NCI-H1092 (cell line): ENCODE measurements at places on chromosomes 6 and 20.

DNA sequence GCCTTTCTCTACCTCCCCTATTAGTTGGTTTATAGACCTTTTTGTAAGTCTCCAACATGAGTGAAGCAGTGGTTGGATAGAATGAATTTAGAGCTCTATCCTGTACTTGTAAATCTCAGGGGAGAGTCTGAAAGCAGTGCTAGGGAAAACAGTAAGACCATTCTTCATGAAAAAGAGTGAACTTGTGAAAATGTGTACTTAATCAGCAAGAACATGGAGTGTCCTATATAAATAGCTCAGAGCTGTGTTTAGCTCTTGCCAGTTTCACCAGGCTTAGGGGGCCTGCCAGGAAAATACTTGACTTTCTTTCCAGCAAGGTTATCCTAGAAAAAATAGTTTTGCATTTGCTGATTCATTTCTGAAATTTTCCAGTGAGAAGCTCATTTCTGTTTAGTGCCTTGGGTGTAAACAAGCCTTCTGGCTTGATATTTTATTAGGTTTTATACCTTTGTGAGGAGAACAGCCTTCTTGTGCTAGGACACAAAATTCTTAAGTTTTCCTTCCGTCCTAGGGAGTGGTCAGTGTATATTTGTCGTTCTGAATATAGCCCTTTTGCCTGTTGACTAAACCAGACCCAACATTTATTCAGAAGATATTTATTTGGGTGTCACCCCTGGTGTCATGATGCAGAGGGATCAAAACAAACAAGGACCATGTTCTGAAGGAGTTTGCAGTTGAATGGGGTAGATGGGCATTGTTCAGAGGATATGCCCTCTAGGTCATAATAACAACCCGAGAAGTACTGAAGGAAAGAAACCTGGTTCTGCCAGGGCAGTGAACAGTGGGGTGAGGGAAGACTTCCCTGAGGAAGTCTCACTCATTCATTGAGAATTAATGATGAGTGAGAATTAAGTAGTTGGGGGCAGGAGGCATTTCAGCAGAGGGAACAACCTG is 7.6 kb downstream of the ARFGEF2 start:
- DNase-seq, result no peak

- no peak for DNase-seq
Measured at GRCh38 chr20:59772931-59773913, 160.2 kb downstream of the SYCP2 start.

- DNase-seq, result no peak
Measured at GRCh38 chr6:111278731-111279130, 191.4 kb downstream of the SLC16A10 start.

DNA sequence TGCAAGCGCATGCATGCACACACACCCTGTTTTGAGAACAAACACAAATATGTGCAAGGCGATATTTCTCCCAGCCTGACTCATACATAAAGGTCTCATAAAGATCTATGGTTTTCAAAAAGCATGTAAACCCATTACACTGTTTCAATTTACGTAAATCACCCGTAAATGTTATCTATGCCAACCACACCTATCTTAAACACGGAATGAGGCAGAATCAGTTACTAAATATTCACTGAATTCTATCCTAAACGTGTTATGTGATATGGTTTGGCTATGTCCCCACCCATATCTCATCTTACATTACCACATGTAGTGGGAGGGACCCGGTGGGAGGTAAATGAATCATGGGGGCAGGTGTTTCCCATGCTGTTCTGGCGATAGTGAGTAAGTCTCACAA is 621.6 kb downstream of the KIF16B start:
- no peak for DNase-seq

DNA sequence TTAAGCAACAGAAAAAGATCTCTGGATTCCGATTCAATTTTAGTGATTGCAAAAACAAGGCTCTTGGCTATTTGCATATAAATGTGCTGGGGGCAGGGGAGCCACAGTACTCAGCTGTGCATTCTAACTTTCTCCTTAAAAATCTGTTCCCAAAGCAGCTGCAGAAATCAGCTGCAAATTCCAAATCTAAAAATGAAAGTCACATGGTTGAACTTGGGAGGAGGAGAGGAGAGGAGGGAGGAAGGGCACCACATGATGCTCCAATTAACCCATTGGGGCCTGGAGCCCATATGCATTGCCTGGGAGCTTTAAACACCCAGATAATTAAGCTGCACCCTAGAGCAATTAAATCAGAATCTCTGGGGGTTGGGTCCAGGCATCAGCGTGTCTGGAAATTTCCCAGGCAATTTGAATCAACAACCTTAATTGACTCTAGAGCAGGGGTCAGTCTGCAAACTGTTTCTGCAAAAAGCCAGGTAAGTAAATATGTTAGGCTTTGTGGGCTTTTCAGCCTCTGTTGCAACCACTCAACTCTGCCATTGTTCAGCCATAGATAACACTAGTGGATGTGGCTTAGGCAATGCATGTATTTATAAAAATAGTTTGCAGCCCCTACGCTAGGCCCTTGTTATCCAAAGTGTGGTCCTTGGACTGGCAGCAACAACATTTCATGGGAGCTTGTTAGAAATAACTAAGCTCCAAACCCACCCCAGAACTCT is 508.1 kb downstream of the KIF16B start:
- DNase-seq, result no peak

DNA sequence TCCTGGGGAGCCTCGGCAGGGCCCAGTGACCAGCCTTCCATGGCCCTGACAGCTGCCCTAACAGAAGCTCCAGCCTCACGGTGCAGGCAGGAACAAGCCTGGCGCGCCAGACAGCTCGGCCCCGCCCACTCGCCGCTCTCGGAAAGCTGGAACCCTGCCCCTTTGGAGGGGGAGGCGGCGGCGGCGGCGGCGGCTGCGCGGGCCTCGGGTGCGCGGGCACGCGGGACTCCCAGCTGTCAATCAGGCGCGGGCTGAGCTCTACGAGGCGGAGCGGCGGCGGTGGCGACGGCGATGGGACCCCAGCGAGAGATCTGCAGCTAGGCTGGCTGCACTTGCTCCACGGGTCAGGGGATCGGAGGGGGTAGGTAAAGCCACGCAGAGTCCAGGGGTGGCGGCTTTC is at the start of gene NRSN1:
NRSN1 (plus strand) TSS at position 236 of the 400 bp plus-strand sequence. CDS start 8,113 bp downstream, outside the sequence.
- peak; percentile 47 for DNase-seq

GRCh38 chr6:40807484-40807883 is 220.3 kb upstream of the LRFN2 start:
- DNase-seq, result no peak

- no peak for DNase-seq
Measured at GRCh38 chr6:84618046-84618752, 146.2 kb downstream of the TBX18 start.

DNA sequence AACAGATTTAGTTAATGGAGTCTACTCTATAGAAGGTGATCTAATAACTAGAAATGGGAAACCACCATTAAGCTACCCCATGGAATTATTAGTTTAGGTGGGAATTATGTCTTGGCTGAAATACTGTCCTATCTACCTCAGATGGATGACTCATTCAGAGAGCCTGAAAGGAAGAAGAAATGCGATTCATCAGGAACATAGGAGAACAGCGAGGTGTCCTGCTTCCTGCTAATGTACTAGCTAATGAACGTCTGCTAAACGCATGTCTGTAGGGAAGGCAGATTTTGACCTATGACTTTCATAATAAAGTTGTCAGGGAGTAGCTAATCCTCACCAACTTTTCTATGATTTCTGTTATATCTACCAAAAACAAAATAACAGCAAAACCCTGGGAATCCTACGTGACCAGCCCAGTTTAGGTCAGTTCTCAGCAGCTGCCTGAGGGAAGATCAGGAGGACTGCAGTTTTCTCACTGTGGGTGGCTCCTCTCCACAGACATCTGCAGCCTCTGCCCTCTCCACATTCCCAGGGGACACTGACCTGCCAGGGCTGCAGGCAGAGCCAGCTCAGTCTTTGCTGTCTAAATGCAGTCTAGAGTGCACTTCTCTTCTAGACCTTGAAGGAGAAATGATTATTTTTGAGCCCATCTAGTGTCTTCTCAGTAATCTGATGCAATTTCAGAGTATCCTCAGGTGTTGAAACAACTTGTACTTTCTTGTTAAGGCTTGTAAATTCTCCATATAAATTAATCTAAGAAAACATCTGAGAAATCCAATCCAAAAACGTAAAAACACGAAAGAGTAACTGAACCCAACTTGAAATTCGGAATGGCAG is 18.1 kb upstream of the SFT2D1 start:
- DNase-seq, result no peak

DNA sequence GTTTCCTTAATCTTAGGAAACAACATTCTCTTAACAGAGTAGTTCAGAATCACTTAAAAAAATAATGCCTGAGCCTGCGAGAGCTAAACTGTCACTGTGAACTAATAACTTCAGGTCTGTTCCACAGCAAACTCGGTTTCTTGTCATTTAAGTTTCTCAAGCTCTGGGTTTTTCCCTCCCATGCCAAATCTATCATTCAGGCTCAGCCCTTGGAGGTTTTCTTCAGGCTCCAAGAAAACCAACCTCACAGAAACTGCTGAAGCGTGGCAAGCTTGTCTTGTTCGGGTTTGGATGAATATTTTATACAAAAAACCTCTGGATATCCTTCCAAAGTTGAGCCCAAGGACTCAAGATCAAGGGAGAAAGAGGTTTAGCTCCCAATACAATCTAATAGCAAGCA is 99.7 kb upstream of the SNX9 start:
- DNase-seq, result no peak

- no peak for DNase-seq
Measured at GRCh38 chr6:169890049-169890448, 138.6 kb downstream of the ERMARD start.

- DNase-seq, result no peak
Measured at GRCh38 chr6:147207351-147207750, 3.1 kb downstream of the STXBP5 start.

GRCh38 chr6:145727817-145728388 is 7.4 kb downstream of the EPM2A start:
- DNase-seq, result no peak

- DNase-seq, result no peak
Measured at GRCh38 chr6:28675600-28675999, 149.9 kb downstream of the GPX5 start.

- DNase-seq, result no peak
Measured at GRCh38 chr6:14934013-14934412, 311.9 kb upstream of the JARID2 start.

DNA sequence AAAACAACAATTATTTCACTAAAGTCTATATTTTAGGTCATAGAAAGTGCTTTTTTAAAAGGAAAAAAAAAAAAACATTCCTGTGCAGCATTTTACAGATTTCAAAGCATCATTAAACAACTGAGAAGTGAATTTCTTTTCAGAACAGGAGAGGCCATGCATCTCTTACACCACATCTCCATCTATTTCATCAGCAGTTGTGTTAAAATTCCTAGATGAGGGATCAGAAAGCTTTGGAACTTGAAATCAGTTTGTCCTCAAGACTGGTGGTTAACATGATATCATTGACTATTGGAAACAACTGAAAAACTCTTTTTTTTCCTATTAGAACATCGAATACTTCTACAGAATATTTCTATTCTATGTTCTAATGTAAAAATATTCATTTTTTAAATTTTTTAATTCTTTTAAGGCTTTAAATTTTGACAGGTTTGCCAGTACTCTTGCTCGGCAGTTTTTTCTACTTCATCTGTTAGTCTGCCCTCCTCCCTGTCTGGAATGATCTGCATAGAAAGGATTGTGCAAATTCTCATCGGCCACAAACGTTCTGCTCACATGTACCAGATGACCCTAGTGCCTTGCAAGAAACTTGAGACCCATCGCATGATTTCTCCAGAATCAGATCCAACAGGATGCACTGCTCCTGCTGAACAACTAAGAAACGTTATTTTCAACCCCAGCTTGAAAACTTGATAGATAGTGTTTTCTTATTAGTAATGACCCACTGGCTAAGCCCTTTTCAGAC is 411.0 kb upstream of the AGPAT4 start:
- no peak for DNase-seq

GRCh38 chr20:18164356-18164755 is 26.7 kb downstream of the KAT14 start:
- no peak for DNase-seq

DNA sequence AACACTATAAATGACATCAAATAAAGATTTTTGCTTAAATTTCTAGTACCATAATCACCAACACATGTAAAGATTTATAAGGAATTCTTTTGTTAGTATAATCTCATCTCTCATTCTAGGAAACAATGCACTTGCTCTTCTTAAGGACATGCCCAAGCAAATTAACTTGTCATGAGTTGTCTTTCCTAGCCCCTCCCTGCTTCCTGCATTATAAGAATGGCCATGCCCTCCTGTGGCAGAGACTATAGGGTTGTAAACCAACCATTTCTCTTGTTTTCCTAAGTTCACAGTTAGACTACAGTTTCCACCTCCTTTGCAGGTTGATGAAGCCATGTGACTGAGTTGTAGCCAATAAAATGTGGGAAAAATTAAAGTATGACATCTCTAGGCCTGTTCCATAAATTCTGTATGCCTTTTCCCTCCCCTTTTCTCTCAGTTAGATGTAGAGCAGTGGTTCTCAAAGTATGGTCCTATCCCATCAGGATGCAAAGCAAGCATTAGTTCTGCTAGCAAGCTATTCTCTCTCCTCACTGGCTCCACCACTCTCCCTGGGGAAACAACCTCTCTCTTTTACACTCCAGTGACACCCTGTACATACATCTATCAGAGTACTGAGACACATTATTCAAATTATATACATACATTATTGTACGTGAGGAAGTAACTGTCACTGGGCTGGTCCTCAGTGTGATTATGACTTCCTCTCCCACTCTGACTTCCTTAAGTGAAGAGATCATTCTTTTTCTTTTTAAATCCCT is 295.0 kb downstream of the PKHD1 start:
- no peak for DNase-seq

DNA sequence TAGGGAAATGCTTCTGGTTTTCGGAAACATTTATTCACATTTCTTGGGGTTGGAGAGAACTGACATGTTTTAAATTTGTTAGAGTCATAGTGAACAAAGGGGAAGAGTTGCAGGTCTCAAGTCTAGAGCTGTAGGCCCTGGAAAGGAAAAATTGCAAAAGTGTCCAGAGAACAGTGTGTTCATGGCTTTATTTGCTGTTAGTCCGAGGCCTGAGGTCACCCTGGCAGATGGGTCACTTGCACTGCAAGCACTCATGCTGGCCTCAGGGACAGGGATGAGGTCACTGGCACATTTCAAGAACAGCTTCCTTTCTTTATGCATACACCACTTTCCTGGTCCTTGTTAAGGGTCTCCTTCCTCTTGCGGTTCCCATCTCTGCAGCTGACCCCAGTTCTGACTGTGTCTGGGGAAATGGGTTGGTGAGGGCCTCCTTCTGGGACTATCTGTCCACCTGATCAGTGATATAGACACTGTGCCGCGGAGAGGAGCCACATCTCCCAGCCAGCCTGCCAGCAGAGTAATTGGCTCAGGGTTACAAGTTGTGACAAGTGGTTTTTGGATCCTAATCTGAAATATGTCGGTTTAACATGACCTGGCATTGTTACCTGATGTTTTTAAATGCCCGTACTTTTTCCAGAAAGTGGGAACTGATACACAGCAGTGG is 194.0 kb downstream of the EYA4 start:
- DNase-seq, result no peak

DNA sequence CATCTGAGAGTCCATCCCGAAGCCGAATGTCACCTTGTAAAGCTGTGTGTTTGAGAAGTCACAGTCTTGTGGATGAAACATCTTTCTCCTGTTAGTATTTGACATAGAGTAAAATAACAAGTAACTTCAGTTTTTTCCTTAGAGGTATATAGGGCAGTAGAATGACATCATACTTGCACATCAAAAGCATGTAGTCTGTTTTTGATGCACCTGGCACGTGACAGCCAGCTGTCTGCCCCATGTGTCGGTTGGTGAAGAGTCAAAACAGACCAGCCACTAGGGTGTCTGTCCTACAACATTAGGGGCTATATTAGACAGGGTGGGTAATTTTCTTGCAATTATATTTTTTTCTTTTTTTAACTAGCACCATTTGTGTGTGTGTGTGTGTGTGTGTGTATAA is 70.2 kb downstream of the SNX9 start:
- no peak for DNase-seq

GRCh38 chr6:80607811-80608391 is 501.4 kb downstream of the BCKDHB start:
- no peak for DNase-seq
